ENCODE measurements at places on chromosomes 4 and X. TPM values are rescaled to one million over a fixed set of nuclear protein-coding genes. Genes with fewer than 3 reads are reported as not detected.

GRCh38 chr4:40190019-40190418, 6.8 kb upstream of the RHOH start:
- no peak for DNase-seq
- H3K4me1 ChIP-seq, result no peaks in the 10 kb centered on the region
- H3K36me3 ChIP-seq, result no peaks in the 10 kb centered on the region
- no peaks in the 10 kb centered on the region for H3K27me3 ChIP-seq
- no peak overlapping the region for H3K27ac ChIP-seq
- H3K4me3 ChIP-seq, result no peak overlapping the region

- no peak for DNase-seq
- no peaks in the 10 kb centered on the region for H3K36me3 ChIP-seq
- H3K4me3 ChIP-seq, result no peak overlapping the region
- no peak overlapping the region for H3K27ac ChIP-seq
- H3K4me1 ChIP-seq, result no peaks in the 10 kb centered on the region
These were observed 142.9 kb downstream of the BCOR start for GRCh38 chrX:39954851-39955250.

- H3K4me1 ChIP-seq, result no peaks in the 10 kb centered on the region
- no peaks in the 10 kb centered on the region for H3K27me3 ChIP-seq
- no peaks in the 10 kb centered on the region for H3K36me3 ChIP-seq
- no peak overlapping the region for H3K27ac ChIP-seq
- H3K4me3 ChIP-seq, result no peak overlapping the region
- DNase-seq, result no peak
These were observed 136.1 kb downstream of the MID1IP1 start for GRCh38 chrX:38937400-38937799.

DNA sequence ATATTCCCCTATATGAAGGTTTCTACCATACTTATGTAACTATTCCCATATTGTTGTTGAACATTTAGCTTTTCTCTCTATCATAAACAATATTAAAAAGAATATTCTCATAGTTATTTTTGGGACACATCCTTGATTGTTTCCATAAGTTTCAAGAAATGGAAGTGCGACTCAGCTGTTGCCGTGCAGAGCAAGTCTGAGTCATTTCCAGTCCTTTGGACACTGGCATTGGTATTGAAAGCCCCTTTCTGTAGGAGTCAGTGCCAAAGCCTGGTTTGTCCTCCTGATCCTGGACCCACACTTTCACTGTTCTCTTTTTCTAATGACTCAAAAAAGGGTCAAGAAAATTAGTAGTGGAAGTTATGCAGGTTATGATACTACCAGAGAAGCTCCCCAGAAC, 108.3 kb upstream of the DIAPH2 start:
- no peaks in the 10 kb centered on the region for H3K36me3 ChIP-seq
- no peak for DNase-seq
- H3K27ac ChIP-seq, result no peak overlapping the region
- no peaks in the 10 kb centered on the region for H3K4me1 ChIP-seq

DNA sequence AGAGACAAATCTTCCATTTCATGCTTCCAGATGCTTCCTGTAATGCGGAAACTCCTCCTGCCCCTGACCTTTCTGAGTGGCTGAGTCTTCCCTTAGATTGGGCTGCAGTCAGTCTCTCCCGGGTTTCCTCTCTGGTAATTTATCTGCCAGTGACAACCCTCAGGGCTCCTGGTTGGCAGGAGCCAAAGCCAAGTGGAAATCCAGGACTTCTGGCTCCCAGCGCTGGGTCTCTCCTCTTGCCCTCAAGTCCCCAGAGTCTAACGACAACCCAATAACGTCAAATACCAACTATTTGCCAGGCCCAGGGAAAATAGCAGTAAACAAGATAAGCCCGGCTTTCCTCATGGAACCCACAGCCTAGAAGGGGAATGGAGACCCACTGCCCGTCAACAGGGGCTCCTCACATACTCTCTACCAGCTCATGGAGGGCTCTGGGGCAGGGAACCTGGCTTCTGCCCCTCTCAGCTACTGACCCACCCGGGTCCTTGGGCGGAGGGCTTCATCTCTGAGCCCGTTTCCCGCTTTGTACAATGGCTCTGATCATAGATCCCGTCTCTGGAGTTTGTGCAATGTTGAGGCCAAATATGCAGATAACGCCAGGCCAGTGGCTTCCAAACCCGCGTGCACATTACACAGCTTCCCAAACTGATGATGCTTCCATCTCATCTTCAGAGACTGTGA, 1.1 kb upstream of the TBC1D14 start:
- H3K27ac ChIP-seq, result peak overlapping the region; percentile 100
- H3K27me3 ChIP-seq, result no peaks in the 10 kb centered on the region
- peak overlapping the region; percentile 99 for H3K4me3 ChIP-seq
- DNase-seq, result peak; percentile 44

- no peaks in the 10 kb centered on the region for H3K4me1 ChIP-seq
- no peak overlapping the region for H3K27ac ChIP-seq
- H3K4me3 ChIP-seq, result no peak overlapping the region
- no peak for DNase-seq
- no peaks in the 10 kb centered on the region for H3K27me3 ChIP-seq
These were observed 29.5 kb upstream of the TXLNG start for GRCh38 chrX:16756724-16757123.

The FAM241A gene
- 1.7 TPM for total RNA-seq

Measured in Peyer's patch (tissue), 4 donors.